EL (cell line): ENCODE measurements at places on chromosomes 2 and 18.
A peak's percentile ranks its signal among the peaks of the same experiment; 100 is the strongest.

GRCh38 chr2:186820303-186820702 is 28.7 kb downstream of the ZSWIM2 start:
- peak; percentile 42 for DNase-seq

DNA sequence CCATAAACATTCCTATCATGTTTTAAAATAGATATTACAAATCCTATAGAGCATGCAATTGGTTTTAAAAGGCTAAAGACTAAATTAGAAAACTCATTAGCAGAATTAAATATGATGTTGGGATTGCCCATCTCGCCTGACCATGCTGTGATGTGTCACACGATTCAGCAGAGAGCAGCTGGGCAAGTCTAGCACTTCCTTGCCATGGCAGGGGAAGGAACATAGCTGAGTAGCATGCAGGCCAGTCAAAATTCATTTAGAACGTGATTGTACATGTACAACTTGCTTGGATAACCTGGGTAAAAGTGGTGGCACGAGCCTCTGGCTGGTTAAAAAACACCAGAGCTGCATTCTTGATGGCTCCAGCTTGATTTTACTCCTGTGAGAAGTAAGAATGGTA is 81.3 kb downstream of the SCN3A start:
- DNase-seq: no peak

GRCh38 chr2:238027591-238028415 is 33.0 kb upstream of the SCLY start:
- no peak for DNase-seq

DNA sequence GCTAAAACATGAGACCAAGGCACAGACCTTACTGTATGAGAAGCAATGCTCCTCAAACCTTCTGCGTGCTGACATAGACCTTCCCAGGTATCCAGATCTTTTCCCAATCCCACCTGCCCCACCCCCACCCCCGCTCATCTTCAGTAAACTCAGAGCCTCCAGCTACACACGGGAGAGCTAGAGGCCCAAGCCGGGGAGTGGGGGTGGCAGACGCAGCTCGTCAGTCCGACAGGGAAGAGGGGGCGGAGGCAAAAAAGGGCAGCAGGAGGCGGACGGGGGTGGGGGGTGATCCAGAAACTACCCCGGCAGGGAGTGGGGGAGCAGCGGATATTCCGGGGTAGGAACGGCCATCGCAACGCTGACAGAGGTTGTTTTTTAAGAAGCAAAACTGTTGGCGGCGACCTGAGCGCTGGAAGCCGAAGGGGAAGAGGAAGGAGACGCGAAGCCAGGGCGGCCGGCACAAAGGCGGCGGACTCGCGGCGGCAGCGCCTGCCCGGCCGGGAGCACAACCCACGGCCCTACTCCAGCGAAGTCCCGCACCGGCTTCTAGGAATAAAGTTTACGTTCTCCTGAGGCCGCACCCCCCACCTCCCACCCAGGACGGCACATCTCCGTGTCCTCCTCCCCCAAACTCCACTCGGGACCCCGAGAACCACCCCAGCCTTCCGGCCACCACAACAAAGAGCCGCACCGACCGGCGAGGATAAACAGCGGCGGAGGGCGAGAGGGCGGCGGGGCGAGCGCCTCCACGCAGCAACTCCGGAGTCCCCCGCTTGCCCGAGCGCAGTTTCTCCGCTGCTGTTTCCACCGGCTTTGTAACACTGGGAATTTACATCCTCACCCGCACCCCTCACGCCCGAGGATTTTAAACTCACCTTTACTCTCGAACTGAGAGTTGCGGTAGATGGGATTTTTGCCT is 722 bp downstream of the BAZ2B start:
- peak; percentile 91 for DNase-seq

- no peak for DNase-seq
Observed at GRCh38 chr2:61368687-61369665, 101.9 kb downstream of the USP34 start.

DNA sequence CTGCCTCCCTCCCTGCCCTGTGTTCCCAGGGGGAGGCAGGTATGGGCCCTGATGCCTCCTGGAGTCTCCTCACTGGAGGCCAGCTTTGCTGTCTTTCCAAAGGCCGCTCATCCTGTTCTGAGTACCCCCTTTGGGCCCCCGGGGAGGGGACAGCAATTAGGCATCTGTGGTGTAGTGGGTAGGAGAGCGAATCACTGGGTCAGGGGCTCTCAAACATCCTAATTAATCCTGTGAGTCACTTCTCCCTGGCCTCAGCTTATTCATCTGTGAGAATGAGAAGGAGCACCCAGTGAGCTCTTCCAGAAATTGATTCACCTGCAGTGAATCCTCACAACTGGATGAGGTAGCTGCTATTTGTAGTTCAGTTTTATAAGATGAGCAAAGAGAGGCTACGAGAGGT is 16.4 kb downstream of the TET3 start:
- DNase-seq: peak; percentile 34

DNA sequence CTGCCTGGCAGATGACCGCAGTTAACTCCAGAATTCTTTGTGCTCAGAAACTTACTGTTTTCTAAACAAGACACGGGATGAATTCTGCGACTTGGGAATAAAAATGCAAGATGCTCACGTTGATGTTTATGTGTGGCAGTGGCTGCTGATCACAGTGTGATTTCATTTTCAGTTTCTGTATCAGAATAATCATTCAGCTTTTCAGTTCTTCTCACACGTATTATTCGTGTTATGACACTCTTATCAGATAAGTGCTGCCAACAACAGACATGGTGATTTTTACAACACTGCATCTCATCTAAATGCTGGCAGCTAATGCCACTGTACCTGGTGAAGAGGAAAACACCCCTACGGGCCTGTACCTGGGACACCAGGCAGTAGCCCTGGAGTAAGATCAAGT is 272.9 kb upstream of the REV1 start:
- DNase-seq: no peak

- DNase-seq: no peak
Observed at GRCh38 chr2:205811387-205811786, 129.1 kb downstream of the NRP2 start.

DNA sequence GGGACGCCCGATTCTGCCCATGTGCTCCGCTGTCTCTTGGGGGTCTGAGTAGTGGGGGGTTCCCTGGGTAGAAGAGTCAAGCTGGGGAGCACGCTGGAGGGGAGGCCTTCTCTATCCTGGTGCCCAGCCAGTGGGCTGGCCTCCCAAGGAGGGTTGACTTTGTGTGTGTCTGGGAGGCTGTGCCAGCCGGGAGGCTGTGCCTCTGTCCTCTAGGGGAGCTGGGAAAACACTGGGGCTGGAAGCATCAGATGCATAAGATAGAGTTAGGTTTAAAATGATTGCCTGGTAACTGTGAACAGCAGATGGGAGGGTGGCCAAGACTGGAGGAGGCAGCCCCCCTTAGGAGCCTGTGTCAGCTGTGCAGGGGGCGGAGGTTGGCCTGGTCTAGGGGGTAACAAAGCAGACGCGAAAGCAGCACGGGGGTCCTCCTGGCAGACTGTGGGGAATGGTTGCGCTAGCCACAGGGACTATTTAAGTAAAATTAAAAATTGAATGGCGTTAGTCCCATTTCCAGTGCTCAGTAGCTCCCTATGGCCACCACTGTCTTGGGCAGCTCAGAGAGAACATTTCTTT is 1.3 kb downstream of the ING5 start:
- DNase-seq: peak; percentile 28

DNA sequence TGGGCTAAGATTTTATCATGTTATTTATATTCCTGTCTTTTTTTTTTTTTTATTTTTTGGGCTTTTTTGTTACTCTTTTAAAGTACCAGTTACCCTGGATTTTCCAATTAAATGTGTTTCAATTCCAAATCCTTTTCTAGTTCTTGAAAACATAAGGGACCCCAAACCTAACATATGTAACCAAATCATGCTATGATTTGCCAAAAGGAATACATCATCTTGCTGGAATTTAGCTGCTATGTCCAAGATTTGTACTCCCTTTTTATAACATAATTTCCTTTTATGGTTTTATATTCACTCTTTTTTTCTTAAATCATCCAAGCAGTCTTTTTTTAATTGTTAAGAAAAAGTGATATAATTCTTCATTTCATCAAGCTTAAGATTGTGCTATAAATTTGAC is 60.9 kb upstream of the DSEL start:
- peak; percentile 24 for DNase-seq

DNA sequence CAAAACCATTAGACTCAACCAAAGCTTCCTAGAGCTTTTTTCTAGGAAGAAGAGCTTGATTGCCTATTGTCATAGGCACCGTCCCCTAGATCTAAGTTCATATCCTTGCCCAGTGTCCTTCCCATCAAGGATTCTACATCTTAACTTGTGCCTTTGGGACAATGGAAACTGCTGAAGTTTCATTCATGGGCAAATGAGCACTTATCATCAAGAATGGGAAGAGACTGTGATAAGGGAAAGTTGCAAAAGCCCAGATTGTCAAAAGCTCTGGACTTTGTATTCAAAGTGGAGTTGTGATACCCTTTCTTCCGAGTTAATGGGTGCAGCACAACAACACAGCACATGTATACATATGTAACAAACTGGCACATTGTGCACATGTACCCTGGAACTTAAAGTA is 503.0 kb upstream of the KLHL29 start:
- no peak for DNase-seq

DNA sequence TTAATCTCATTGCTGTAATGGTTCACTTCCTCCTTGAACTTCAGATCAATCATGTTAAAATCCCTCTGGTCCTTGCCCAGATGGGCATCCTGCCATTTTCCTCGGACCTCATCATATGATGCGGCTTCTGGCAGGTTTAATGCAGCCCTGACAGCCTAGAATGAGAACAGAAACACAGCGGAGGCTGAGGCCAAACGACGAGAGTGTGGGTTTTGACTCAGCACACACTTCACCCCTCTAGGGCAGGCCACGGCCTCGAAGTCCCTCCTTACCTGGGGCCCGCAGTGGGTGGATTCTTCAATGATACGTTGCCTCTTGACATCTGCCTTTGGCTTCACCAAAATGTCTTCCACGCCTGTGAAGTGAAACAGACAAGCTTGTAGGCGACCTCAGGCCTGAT is 56.8 kb downstream of the POLR1A start:
- no peak for DNase-seq

DNA sequence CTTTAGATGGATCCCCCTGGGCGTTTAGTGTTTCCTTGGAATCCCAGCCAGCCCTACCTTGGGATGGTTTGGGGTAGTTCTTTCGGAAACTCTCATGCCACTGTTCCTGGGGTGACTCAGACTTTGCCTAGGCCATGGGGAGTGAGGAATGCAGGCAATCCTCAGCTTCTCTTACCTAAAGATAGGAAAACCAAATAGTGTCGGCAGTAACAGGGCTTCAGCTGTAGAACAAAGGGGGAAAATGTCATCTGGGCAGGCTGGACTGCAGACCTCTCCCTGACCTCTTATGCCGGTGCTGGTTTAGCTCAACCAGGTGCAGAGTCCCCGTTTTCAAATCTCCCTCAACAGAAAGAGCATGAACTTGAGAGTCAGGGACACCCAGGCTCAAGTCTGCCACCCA is 252.1 kb downstream of the TSN start:
- DNase-seq: no peak

GRCh38 chr2:42314892-42315468 is 46.0 kb downstream of the COX7A2L start:
- DNase-seq: peak; percentile 92

DNA sequence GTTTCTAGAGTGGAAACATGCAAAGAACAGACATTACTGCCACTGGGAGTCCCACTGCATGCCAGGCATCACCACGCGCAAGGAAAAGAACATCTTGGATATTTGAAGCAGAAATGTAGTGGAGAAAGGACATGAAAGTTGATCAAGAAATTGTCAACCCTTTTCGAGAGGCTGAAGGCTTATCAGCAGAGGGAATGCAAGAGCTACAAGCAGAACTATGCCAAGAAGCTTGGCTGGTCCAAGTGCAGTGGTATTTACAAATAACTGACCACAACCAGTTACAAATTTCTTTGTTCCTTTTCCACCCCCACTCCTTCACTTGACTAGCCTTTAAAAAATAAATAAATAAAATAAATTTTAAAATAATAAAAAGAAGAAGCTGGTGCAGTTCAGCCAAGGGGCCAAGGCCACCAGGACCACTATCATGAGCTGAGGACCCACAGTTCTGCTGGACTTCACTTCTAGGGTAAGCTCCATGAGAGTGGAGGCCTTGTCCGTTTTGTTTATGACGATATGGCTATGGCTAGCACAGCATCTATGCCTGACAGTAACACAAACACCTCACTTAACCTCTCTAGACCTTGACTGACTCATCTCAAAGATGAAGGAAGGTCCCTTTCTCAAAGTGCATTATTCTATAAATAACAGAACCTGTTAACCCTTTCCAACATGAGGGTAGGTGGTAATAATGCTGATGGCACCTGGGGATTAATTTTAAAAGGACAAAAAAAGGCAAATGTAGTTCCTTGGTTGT is 20.9 kb downstream of the MARCHF4 start:
- no peak for DNase-seq

DNA sequence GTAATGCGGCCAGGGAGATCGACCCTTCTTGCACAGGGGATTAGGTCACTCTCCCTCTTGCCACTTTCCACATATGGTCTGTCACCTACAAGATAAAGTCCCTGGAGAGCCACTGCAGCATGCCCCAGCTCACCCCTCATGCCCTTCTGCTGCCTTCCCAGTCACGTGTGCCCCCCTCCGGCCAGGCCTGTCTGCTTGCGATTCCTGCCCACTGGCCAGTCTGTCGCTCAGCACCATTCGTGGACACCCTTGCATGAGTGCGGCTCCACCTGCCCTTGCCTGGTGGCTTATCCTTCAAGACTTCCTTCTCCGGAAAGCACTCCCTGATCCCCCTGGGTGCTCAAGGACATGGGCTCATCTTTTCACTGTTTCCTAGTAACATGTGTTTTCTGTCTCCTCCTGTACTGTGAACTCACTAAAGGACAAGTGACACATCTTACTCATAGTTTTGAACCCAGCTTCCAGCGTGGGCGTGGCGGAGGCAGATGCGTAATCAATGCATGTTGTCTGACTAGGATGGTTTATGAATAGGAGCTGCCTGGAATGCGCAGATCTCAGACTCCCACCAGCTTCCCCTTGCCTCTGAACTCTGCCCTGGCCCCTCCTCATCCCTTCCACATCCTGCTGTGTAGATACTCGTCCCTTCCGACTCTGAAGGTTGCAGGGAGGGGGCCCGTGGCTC is 7.8 kb upstream of the NT5DC4 start:
- DNase-seq: peak; percentile 41
